ENCODE measurements at places on chromosomes 12 and 14. TPM values are rescaled to one million over a fixed set of nuclear protein-coding genes. Genes with fewer than 3 reads are reported as not detected.

- H3K4me1 ChIP-seq, result peaks cover 6% of the 10 kb centered on the region
- H3K27ac ChIP-seq, result no peak overlapping the region
- H3K36me3 ChIP-seq, result no peaks in the 10 kb centered on the region
- H3K27me3 ChIP-seq, result no peaks in the 10 kb centered on the region
- H3K4me3 ChIP-seq, result no peak overlapping the region
- DNase-seq, result no peak
These were observed 67.1 kb downstream of the PRKAB1 start for GRCh38 chr12:119735079-119735478.

- no peak for DNase-seq
- H3K27me3 ChIP-seq, result no peaks in the 10 kb centered on the region
- no peaks in the 10 kb centered on the region for H3K36me3 ChIP-seq
- H3K4me3 ChIP-seq, result no peak overlapping the region
- H3K4me1 ChIP-seq, result no peaks in the 10 kb centered on the region
These were observed 373.6 kb upstream of the FLRT2 start for GRCh38 chr14:85156319-85156718.

DNA sequence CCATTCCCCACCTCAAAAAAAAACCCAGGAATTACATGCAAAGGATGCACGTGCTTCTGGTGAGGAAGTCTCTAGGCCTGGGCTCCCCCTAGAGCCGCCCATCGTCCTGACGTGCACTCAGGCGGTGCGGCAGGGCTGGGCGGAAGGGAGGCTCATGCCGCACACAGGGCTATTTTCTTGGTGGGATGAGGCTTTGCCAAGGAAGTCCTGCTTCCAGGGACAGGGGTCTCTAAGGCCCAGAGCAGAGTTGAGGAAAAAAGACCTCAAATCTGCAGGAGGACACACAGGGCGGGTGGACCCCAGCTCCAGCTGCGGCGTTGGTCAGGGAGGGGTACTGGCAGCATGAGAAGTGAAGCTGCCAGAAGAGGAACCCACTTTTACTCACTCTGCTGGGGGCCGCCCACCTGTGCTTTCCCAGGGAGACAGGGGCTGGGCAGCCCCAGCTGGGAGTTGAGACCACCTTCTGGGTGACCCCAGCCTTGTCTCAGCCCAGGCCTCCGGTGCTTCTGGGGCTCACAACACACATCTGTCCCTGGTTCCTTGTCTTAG lies 4.2 kb downstream of the RHOF start:
- H3K4me1 ChIP-seq, result peaks cover 33% of the 10 kb centered on the region
- peak; percentile 17 for DNase-seq
- no peaks in the 10 kb centered on the region for H3K36me3 ChIP-seq
- H3K27ac ChIP-seq, result no peak overlapping the region
- H3K4me3 ChIP-seq, result no peak overlapping the region
- no peaks in the 10 kb centered on the region for H3K27me3 ChIP-seq

- H3K27ac ChIP-seq, result no peak overlapping the region
- no peaks in the 10 kb centered on the region for H3K27me3 ChIP-seq
- no peaks in the 10 kb centered on the region for H3K4me1 ChIP-seq
- DNase-seq, result no peak
- H3K36me3 ChIP-seq, result no peaks in the 10 kb centered on the region
These were observed 51.3 kb upstream of the PLBD1 start for GRCh38 chr12:14618983-14619382.

The TRPV4 gene
- 2.6 TPM for total RNA-seq

The SLC6A12 gene
- total RNA-seq, result 4.1 TPM

The PLEK2 gene
- total RNA-seq, result 19.6 TPM

The KIF26A gene
- 4.8 TPM for total RNA-seq

The RNF212B gene
- not detected for total RNA-seq
